ENCODE measurements at places on chromosomes 16 and 17.

DNA sequence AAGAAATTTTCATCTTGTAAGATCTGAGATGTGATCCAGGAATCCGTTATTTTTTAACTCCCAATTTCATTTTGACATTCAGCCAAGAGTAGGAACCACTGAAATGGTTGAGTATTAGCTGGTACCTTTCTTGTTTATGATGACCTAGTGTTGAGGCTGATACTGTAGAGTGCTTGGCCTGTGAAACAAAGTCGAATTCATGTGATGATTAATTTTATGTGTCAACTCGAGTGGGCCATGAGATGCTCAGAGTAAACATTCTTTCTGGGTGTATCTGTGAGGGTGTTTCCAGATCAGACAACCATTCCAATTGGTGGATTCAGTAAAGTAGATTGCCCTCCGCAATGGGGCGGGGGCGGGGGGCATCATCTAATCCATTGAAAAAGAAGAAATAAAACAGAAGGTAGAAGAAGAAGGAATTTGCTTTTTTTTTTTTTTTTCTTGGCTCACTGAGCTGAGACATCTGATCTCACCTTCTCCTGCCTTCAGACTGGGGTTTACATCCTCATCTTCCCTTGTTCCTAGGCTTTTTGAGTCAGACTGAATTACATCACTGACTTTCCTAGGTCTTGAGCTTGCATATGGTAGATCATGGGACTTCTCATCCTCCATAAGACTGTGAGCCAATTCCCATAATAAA, 264.6 kb upstream of the KCNJ16 start:
- DNase-seq: no peak

DNA sequence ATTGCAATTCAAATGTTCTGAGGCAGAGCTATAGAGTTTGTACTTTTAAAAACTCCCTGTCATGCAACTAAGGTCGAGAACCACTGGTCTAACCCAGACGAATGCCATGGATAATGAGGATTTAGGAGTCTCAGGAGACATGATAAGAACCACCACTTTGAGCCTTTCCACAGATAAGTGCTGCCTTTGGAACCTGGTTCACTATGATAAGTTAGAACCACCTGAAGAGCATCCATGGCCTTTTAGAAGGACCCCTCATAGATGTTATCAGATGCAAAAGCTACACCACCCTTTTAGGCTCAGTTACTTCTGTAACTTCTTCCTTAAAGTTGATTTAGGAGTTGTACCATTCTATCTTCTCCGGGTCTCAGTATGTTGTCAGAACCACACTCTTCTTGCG, 350.6 kb upstream of the CCL2 start:
- DNase-seq: no peak

DNA sequence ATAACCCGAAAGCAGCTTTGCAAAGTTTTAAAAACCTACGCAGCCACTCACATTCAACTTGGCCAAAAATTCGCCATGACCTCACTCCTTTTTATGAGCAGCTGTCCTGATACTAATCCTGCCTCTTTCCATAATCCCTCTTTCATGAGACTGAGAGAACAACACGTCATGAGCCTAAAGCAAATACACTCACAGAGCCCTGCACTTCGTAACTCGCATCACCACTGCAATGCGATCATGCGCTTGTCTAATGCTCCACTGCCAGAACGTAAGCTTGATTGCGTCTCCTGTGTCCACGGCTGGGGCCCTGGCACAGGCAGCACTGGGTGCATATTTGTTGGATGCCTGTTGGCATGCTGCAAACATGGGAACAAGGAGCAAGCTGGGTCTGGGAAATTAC, 36.2 kb downstream of the CDRT4 start:
- no peak for DNase-seq

DNA sequence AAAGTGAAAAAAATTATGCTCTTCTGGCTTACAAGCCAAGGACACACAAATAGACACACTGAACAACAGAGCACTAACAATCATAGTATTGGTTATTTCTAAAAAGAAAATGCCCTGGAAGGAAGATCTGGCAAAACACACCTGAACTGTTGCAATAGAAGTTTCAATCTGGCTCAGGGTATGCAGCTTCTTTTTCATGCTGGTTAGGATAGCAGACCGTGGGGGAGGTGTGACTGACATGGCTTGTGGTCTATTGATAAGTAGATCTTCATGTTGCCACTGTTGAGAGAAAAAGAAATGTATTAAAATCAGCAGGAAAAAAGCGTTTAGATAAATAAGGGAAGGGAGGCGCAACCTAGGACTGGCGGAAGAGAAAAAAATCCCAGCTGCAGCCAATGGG, 26.5 kb upstream of the ARL6IP1 start:
- DNase-seq: no peak

GRCh38 chr16:85278839-85279238, 166.6 kb upstream of the CIBAR2 start:
- no peak for DNase-seq

GRCh38 chr16:51621610-51622009, 470.5 kb upstream of the SALL1 start:
- no peak for DNase-seq

- peak; percentile 56 for DNase-seq
These were observed 569 bp downstream of the FLII start for GRCh38 chr17:18257982-18258355.

- no peak for DNase-seq
These were observed 43.2 kb downstream of the SKAP1 start for GRCh38 chr17:48386826-48387225.

DNA sequence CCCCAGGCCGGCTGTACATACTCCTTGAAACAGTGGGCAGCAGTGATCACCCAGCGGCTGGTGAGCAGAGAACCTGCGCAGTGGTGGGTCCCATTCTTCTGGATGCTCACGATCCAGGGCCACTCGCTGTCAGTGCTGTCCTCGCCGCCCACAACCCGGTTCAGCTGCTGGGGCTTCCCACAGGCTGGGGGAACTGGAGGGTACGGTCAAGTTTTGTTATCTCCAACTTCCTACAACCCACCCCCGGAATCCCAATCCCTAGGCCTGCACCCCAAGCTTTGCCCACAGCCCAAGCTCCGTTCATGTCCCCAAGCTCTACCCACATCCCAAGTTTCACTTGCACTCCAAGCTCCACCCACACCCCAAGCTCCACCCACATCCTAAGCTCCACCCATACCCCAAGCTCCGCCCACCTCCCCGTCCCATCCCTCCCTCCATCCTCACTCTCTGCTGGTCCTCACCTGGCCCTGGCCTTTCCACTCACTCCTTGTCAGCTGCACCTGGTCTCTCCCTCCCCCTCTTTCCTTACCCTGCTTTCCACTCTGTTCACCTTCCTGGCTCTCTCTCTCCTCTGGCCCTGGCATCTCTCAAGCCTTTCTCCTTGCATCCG, 1.8 kb downstream of the PRSS22 start:
- no peak for DNase-seq

- DNase-seq: no peak
These were observed 145.6 kb downstream of the ANKFN1 start for GRCh38 chr17:56298846-56299245.

DNA sequence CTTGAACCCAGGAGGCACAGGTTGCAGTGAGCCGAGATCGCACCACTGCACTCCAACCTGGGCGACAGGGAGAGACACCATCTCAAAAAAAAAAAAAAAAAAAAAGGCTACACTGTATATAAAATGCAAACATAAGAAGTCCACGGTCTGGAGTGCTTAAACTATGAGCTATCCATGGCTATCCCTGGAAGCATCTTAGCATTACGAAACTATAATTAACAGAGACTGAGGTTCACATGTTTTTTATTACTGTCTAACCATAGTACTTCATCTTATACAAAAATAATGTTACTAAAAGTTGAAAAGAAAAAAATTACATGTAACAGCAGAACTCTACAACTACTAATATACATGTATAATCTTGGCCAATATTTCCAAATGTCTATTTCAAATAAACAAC, 32.8 kb downstream of the HELZ start:
- DNase-seq: no peak

- no peak for DNase-seq
These were observed 4.4 kb downstream of the NTAN1 start for GRCh38 chr16:15051387-15051951.

DNA sequence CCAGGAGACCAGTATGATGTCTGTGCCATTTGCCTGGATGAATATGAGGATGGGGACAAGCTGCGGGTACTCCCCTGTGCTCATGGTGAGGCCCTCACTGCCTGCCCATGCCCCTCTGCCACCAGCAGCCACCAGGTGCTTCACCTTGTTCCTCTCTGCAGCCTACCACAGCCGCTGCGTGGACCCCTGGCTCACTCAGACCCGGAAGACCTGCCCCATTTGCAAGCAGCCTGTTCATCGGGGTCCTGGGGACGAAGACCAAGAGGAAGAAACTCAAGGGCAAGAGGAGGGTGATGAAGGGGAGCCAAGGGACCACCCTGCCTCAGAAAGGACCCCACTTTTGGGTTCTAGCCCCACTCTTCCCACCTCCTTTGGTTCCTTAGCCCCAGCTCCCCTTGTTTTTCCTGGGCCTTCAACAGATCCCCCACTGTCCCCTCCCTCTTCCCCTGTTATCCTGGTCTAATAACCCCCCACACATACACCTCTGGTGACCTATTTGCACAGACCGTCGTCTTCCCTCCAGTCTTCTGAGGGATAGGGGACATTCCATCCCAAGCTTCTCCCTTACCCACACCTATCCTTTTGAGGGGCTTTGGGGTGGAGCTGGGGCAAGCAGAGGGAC, 3.7 kb downstream of the PFN1 start:
- peak; percentile 13 for DNase-seq

DNA sequence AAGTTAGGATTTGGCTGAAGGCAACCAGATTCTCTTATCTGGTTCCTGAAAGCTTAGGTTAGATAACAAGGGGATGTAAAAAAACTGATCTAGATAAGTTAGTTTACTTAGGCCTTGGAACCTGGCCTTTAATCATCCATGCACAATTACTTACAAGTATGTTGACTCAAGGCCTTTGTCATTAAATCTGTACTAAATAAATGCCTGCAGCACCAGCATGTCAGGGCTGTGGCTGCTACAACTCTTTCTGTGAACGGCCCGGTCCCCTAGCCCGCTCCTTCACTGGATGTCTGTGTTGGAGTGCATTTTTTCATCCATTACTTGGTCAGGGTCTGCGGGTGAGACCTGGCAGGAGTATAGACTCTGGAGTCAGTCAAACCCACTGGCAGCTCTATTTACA, 48.4 kb upstream of the ALDH3A1 start:
- DNase-seq: no peak

DNA sequence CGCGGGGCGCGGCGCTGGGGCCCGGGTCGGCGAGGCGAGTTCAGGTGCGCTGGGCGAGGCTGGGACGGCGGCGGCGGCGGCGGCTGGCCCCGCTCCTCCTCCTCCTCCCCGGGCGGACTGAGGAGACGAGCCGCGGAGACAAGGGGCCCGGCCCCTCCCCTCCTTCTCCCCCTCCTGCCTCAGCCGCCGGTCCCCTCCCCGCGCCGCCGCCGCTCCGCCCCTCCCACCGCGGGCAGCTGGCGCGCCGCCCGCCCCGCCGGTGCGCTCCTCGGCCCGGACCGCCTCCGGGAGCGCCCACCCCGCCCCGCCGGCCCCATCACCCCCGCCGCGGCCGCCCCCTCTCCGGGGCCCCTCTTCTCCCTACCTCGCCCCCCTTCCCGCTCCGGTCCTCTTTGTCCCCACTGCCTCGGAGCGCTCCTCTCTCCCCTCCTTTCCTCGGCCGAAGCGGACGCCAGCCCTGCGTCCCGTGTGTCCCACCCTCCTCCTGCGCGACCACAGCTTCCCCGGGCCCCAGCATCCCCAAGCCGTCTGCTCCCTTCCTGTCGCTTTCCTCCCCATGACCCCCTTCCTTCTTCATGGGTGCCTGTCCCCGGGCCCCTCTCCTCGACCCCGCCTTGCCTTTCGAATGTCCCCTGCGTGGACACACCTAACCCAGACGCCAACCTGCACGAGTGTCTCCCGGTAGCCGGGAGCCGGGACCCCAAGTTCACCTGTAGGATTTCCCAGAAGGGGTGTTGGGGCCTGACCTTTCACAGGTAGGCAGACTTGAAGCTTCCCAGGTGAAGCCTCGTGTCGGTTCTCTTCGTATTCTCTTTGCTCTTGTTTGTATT, at the start of gene TOX3:
TOX3 (minus strand) TSS at position 140 of the 830 bp plus-strand sequence. CDS start 420 bp downstream, outside the sequence.
- DNase-seq: no peak

- DNase-seq: peak; percentile 27
These were observed 17.0 kb downstream of the PRCD start for GRCh38 chr17:76556765-76557367.

DNA sequence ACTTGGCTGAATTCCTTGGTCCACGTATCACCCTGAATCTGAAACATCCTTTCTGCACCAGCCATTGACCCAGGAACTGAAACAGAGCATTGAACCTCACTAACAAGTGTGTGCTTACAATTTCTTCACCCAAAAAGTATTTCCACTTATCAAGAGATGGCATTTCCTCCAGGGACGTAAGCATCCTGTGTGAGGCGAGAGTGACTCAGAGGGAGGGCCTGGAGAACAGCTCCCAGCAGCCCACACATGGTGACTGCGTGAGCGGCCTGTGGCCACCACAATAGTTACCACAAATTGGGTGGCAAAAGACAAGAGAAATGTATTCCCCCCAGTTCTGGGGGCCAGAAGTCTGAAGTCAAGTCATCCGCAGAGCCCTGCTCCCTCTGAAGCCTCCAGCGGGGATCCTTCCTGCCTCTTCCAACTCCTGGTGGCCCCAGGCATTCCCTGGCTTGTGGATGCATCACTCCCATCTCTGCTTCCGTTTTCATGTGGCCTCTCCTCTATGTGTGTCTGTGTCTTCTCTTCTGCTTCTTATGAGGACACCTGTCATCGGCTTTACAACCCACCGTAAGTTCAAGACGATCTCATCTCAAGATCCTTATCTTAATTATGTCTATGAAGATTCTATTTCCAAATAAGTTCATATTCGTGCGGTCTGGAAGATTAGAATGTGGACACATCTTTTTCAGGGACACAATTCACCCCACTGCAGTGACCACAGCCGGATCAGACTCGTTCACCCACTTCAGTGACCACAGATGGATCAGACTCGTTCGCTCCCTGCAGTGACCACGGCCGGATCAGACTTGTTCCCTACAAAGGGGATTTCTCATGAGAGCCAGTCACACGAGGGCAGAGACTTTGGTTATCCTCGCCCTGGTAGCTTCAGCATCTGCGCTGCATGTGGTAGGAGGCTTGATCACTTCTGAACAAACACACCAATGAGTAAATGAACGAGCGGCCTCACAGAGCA, 122.6 kb upstream of the FOXF1 start:
- DNase-seq: no peak

DNA sequence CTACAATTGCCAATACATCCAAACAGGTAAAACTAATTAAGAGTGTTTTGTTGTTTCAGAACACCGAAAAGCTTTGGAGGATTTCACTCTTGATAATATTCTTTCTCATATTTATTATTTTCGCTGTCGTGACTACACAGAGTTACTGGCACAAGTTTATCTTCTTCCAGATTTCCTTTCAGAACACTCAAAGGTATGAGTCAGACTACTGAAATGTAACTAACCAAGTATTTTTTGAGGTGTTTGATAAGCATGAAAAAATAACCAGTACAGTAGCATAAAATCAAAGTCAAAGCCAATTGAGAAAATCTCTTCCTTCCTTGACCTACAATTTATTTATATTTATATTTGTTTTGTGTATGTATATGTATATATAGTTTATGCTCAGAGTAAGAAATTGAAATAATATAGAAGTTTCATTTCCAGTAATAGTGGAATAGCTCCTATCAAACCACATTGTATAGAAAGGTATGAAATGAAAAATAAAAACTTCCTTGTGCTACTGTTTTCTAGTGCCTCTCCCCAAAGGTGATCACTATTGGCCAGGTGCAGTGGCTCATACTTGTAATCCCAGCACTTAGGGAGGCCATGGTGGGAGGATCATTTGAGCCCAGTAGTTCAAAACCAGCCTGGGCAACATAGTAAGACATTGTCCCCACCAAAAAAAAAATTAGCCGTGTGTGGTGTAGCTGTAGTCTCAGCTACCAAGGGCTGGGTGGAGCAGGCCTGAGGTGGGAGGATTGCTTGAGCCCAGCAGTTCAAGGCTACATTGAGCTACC, 10.9 kb downstream of the RAD51C start:
- no peak for DNase-seq
